ENCODE measurements at places on chromosomes 2 and 18.

DNA sequence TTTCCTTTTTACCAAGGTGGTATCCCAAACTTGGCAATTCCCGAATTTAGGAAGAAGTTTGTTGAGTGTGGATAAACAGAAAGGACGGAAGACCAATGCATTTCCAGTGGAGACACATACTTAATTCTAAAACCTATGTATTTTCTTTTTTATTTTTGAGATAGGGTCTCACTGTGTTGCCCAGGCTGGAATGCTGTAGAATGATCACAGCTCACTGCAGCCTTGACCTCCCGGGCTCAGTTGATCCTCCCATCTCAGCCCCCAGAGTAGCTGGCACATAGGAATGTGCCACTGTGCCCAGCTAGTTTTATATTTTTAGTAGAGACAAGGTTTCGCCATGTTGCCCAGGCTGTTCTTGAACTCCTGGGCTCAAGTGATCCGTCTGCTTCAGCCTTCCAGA, 90.3 kb downstream of the COX7A2L start:
- no peak for DNase-seq

DNA sequence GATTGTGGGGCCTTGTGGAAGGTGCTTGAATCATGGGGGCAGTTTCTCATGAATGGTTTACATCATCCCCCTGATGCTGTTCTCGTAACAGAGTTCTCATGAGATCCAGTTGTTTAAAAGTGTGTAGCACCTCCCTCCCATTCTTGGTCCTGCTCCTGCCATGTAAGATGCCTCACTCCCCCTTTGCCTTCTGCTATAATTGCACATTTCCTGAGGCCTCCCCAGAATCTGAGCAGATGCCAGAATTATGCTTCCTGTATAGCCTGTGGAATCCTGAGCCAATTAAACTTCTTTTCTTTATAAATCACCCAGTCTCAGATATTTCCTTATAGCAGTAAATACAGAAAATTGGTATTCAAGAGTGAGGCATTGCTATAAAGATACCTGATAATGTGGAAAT, 15.6 kb upstream of the WDR75 start:
- DNase-seq = no peak

DNA sequence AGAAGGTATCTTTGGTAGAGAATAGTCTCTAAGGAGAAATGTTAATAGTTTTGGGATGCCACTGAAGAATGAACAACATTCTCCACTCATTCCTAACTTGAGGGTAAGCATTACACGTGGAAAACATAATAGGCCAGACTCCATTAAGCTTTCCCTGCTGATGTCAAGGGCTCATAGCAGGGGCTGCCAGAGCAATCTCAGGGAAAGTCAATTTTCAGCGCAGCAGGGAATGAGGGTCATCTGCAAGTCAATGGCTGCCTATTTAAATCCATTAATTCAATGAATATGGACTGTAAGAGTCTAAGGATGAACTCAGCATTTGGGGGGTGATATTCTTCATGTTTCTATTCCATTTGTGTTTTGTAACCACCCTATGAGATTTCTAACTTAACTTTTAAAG, 144.2 kb upstream of the ARL4C start:
- DNase-seq = no peak

GRCh38 chr2:238866656-238867277, 18.9 kb downstream of the TWIST2 start:
- DNase-seq = no peak

DNA sequence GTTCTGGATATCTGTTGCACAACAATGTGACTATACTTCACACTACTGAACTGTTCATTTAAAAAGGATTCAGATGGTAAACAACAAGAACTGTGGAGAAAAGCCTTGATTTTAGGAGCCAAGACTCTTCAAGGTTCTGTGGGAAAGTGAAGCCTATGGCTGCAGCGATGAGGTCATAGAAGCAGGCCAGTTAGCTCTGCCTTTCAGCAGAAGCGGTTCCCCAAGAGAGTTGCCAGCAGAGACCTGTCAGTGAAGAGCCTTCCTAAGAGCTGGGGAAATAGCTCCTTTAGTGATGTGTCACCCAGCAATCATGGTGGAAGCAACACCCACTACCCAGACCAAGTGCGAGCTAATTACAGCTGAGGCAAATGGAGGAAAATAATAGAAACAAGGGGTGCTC, 346.5 kb upstream of the ETAA1 start:
- DNase-seq = no peak

GRCh38 chr2:156896294-156896693, 361.2 kb upstream of the GALNT5 start:
- no peak for DNase-seq

Data from non-pigmented ciliary epithelial cell (primary cell).